ENCODE measurements at places on chromosomes 11 and 22.

DNA sequence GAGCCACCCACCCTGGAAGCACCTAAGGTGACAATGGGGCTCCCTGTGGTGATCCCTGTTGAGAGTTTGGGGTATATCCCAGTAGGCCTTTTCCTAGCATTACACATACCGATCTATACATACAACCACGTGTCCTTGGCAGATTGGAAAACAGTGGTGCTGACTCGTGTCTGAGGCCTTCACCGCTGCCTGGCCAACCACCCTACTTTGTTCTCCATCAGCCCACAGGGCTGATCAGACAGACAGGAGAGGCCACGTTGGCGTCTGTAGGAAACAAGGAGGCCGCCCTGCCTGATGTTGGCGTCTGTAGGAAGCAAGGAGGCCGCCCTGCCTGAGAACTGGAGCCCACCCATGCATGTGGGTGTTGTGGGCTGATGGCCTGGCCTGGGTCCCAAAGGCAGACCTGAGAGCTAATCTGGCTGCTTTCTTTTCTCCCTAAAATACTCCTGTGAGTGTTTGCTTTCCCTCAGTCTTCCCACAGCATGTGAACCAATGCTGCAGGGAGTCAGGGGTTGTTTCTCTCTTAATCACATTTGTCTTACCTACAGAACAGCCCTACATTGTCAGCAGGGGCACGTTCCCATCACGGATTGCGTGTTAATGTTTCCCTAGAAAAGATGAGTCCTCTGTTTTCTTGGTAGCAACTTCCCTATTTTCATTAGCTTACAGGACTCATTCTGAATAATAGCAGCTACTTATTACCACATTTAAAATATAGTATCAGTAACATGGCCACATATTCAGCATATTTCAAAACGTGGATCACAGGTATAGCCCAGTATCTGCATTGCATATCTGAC lies 57.2 kb downstream of the SBF1 start:
- DNase-seq, result no peak

- DNase-seq, result no peak
Observed at GRCh38 chr11:94472916-94473799, 20.5 kb downstream of the MRE11 start.

- no peak for DNase-seq
Observed at GRCh38 chr11:12876340-12876739, 132.8 kb upstream of the RASSF10 start.

DNA sequence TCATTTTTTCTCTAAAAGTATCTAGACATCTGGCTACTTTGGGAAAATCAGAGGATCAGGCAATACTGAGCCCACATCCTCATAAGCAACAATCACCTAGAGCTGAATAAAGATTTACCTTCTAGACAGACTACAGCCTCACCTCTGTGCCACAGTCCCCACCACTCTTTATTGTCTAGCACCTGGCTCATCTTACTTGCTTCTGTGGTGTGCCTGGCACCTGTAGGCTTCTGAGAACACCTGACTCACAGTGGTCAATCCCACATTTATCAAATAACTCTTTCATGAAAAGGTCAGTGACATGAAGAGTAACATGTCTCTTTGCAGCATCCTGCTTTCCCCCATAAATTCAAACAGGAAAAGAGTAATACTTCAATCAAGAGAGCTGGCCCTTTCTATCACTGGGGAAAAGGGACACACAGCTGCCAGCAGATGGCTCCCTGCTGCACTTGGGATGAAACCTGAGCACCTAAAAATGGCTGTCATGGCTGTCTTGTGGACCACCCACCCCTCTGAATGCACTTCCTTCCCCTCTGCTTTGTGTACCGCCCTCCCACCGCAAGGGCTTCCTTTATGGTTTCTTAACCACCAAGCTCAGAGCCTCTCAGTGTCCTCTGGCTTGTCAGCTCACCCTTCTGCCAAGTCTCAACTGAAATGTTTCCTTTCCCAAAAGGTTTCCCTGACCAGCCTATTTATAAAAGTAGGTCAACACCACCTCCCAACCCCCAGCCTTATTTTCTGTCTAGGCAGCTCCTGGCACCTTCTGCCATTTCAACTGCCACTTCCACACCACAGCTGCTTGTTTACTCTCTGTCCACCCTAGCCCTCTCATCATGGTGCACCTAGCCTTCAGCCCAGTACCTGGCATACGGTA lies 9.3 kb downstream of the TFIP11 start:
- DNase-seq, result peak; percentile 64

GRCh38 chr22:50628543-50629134 lies 687 bp upstream of the ARSA start:
- no peak for DNase-seq

DNA sequence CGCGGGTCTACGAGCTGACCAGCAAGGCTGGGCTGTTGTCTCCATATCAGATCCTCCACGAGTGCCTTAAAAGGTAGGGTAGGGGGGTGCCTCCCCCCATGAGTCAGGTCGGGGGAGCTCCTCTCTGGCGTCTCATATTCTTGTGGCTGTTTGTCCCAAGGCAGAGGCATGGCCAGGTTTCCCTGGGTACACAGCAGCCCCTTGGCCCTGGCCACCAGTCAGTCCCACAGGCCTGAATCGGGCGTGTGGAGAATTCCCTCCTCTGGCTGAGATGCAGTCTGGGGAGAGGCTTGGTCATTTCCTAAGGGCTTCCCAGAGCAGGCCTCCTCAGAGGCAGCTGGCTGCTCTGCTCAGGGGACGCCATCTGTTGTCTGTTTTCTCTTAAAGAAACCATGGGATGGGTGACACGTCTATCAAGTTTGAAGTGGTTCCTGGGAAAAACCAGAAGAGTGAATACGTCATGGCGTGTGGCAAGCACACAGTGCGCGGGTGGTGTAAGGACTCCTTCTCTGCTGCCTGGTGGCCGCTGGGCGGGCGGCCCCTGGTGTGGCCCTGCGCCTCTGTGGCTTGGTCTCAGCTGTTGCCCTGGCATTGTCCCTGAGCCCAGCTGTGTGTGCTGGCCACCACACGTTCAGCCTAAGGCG lies 9.6 kb upstream of the RANBP1 start:
- no peak for DNase-seq

DNA sequence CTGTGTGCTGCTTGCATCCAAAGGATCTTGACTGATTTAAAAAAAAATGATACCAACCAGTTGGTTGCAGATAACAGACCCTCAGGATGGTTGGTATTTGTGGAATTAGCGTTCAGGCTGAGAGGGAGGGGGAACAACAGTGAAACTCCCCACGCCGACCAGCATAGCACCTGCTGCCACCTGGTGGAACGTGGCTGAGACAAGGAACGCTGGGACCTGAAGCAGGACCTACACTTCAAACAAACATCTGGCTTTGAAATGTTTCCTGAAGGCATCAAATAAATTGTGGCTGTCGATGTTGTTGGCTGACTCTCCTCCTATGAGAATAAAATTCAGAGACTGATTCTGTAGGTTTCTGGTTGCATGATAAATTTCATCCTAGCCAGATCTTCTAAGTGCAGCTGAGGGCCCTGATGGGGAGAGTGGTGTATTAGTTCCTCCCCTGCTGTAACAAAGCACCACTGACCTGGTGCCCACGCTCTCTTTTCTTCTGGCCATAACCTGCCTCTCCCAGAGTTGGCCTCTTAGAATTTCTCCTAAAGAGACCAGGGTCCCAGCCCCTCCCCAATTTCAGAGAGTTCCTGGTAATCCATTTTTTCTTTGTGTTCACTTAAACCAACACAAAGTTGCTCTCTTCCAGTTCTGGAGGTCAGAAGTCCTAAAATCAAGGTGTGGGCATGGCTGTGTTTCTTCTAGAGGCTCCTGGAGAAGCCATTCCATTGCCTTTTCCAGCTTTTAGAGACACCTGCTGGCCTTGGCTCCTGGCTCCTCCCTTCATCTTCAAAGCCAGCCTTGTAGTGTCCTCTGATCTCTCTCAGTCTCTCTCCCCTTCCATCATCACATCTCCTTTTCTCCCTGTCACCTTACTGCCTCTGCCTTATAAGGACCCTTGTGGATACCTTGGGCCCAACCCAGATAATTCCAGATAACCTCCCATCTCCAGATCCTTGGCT lies 17.3 kb downstream of the APOL2 start:
- peak; percentile 60 for DNase-seq

GRCh38 chr11:60973699-60974098 lies 2.2 kb downstream of the CD6 start:
- DNase-seq, result no peak

- DNase-seq, result no peak
Observed at GRCh38 chr11:42773729-42774128, 538.1 kb upstream of the API5 start.

- DNase-seq, result no peak
Observed at GRCh38 chr22:19115628-19116027, 6.6 kb downstream of the DGCR2 start.

DNA sequence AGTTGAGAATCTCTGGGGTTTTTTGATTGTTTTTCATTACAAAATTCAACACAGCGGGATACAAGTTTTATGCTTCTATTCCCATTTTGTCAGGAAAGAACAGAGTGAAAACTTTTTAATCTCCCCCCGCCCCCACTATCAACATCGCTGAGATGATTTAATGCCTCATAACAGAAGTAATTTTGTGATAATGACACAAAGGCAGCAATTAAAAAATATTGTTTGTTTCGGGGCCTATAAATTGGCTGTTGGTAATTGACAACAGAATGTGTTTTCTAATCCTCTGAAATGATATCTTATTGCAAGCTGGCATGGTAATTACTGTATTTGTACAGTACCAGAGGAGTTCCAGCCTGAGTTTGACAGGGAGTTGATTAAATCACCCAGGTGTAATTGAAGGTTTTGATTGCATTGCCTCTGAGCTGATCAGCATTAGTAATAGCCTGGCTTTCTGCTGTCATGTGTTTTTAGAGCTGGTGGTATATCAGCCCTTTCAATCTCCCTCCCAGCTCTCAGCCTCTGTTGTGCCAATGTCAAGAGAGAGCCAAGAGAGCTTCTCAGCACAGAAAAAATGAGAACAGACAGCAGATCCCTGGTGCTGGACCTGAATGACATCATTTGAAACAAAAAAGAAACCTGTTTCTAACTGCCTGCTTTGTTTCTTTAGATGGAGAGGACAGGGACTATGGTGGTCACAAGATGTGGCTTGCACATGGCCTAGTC lies 265.1 kb downstream of the FAM76B start:
- DNase-seq, result no peak

DNA sequence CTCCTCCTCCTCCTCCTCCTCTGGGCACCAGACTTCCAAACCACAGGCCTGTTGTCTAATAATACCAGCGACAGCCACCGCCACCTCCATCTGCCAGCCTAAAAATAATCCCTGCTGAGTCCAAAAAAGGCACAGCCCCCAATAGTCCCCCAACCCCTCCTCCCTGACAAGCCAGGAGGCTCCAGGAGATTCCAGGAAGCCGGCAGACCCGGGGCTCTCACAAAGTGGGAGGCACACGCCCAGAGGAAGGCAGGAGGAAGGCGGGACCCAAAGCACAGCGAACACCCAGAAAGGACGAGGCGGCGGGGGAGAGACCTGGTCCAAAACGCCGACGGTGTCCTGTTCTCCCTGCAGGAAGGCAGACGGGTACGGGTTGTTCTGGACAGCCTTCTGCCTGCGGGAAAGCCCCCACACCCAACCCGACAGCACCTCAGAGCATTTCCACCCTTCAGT lies 5.9 kb downstream of the IGSF9B start:
- DNase-seq, result no peak

DNA sequence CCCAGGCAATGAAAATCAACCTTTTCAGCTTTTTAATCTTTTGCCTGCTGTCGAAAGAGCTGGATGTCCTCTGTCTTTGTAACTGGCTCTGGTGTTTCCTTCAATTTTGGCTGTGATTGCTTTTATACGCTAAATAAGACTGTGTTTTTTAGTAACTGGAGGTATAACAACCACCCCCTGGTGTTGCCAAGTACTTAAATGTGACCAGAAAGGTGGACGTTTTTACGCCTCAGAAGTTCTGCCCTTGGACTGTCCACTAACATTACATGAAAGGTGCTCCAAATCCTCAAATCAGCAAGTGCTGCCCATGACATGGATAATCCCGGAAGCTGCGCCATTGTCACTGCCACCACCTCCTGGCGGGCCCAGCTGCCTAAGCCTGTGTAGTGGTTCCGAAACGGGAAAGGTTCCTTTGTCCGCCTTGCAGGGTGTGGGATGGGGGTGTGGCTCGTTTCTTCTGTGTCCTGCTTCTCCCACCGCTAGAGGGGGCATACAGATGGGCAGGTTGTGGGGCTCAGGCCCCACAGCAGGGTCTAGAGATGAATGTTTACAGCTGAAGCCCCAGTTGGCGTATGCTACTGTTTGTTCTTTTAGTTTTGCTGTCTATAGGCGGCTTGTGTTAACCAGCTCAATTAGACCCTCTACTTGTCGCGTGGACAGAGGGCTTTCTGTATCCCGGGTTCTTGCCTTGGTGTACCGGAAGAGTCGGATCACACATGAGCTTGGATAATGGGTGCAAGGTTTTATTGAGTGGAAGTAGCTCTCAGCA lies 82.2 kb upstream of the SEPTIN5 start:
- peak; percentile 53 for DNase-seq

GRCh38 chr11:117752071-117752470 lies 44.9 kb downstream of the DSCAML1 start:
- DNase-seq, result no peak

- DNase-seq, result peak; percentile 53
Observed at GRCh38 chr22:26461188-26461810, 22.3 kb downstream of the HPS4 start.

DNA sequence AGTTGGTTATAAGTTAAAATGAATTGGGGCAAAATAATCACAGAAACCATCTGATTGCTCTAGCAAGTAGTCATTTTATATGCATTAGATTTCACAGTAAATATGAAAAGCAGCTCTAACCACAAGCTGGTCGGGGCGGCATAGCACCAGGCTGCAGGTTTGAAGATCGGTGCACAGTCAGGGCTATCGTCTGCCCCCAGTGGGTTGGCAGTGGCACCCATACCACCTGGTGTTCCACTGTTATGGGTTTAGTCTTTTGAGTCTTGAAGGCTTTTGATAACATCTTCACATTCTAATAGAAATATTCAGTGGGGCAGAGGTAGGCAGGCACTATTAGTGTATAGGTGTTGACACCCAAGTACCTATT lies 62.1 kb downstream of the GRK3 start:
- DNase-seq, result no peak

All from endothelial cell of umbilical vein (primary cell).